ENCODE measurements at places on chromosomes 4 and X.

DNA sequence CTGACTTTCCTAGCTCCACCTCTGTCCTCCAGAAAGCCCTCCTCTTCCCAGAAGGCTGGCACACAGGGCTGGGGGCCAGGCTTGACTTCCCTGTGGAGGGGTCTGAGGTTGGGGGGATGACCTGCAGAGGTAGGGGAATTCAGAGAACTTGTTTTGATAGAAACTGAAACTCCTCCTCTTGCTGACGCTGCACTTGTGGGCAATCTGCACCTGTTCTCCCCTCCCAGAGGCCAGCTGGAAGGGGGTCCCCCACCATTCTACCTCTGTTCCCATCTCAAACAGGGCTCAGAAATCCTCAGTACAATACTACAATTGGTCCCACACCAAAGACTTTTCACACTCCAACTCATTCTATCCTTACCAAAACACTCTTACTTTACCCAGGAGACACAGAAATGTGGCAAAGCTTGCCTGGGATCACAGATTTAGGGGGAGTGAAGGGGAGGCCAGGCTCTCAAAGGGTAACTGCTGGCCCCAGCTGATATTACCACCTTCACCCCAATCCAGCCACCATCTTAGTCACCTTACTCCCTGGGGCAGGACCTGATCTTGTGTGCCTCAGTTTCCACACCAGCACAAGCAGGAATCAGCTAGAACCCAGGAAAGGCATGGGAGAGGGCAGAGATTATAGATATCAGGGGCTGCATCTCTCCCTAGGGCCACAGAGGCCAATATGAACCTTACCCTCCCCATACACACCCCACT lies 18.5 kb downstream of the OTUD5 start:
- no peak for DNase-seq

DNA sequence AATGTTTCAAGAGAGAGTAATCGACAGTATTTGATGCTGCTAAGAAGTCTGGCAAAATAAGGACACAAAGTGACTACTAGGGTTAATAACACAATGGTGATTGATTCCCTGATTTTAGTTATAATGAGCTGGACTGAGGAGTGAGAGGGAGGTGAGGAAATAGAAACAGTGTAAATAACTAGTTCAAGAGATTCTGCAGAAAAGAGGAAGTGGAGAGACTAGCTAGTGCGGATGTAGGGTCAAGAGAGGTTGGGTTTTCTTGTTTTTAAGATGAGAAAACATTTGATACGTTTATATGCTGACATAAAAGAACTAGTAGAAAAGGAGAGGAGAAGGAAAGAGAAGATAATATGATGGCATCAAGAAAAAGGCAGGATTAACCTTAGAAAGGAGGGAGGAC lies 12.2 kb upstream of the TRPC5 start:
- DNase-seq, result no peak

DNA sequence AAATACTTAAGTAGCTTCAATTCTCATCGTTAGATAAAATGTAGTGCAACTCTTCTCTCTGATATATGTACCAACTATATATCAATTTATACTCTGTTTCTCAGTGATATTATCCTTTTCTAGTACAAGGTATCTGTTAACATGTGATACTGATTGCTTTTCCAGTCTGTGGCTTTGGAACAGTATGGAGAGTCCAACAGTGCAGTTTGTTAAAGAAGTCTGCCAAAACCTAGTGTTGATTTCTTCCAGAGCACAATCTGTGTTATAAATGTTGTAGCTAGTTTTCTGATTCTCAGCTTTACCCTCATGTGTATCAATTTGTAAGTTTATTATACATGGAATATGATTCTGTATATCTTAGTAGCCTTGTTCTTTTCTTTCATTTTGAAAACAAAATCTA lies 465.0 kb downstream of the IL15 start:
- no peak for DNase-seq

DNA sequence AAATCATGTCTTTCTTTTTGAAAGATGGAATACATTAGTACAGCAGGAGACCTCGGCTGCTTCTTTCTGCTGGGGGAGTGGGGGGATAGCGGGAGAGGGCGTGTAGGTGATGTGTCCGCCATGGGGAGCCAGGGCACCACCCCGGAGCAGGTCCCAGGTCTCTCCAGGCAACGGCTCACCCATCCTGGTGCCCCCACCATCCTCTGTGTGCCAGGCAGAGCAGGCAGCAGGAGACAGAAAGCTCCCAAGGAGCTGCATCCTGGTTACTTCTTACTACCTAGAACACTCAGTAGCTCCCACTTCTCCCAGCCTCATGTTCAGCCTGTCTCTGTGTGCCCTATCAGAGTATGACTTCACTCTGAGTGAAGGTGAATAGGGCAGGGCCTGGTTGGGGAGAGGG lies 23.6 kb downstream of the TNIP2 start:
- DNase-seq, result no peak

GRCh38 chrX:39841604-39842003 lies 256.2 kb downstream of the BCOR start:
- no peak for DNase-seq

GRCh38 chr4:8241211-8241779 lies 28.3 kb upstream of the HTRA3 start:
- no peak for DNase-seq

DNA sequence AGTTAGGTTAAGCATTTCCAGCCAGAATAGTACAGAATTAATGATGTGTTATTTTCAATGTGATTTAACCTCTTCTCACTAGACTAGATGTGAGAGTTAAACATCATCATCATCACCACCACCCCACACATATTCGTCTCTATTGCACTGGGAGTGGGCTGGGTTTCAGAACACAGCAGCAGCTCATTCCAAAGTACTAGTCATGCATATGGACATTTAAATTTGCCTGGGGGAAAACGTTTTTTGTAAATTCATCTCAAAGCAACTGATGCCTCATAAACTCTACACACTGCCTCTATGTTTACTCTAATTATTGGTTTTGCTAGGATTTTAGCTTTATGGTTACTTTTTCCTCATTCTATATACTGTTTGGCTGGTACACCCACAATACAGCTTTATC lies 509.1 kb downstream of the PPP4R3C start:
- no peak for DNase-seq

GRCh38 chrX:11131146-11131545 lies 20.0 kb downstream of the HCCS start:
- DNase-seq, result no peak

DNA sequence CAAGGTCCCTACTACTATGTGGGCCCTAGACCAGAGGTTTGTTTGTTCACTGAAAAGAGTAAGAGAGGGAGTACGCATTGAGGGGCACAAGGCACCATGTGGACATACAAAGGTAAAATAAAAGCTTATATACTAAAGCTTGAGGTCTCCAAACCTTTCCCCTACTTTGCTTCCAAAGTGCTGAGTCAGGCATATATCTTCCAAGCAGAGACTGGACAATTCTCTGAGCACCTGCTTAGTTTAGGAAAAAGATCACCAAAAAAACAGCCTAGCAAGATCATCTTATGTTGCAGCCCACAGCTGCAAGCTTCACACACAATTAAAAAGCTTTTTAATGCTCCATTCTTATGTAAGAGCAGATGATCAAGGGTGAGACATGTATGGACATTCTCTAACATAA lies 119.5 kb downstream of the WDFY3 start:
- no peak for DNase-seq

- DNase-seq, result no peak
Measured at GRCh38 chrX:109350551-109350950, 131.3 kb downstream of the GUCY2F start.

DNA sequence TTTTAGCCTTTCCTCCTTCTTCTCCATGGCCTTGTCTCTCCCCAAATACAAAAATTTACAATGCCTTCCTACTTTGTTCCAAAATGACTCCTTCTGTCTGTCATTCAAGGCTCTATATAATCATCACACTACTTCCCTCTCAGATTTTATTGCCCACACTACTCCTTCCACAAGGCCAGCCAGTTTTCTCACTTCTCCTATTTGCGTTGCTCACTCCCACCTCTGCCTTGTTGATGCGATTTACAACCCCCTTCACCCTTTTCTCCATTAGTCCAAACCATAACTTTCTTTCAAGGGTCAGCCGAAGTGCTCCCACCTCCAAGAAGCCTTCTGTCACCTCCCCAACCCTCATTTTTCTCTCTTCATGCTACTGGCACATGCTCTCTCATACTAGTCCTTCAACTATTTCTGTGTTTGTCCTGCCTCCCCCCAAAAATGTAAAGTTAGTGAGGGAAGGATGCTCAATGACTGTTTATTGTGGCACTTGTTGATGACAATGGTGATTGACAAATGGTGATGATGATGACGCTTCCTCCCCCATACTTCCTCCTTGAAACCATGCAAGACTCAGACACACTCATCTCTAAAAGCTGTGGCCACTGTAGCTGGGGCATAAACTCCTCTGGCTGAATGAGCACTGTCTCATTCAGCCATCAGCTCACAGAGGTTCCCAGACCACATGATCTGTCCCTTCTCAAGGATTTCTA lies 2.7 kb upstream of the XKRX start:
- DNase-seq, result no peak

- DNase-seq, result no peak
Measured at GRCh38 chr4:75584067-75584466, 28.2 kb downstream of the ODAPH start.

DNA sequence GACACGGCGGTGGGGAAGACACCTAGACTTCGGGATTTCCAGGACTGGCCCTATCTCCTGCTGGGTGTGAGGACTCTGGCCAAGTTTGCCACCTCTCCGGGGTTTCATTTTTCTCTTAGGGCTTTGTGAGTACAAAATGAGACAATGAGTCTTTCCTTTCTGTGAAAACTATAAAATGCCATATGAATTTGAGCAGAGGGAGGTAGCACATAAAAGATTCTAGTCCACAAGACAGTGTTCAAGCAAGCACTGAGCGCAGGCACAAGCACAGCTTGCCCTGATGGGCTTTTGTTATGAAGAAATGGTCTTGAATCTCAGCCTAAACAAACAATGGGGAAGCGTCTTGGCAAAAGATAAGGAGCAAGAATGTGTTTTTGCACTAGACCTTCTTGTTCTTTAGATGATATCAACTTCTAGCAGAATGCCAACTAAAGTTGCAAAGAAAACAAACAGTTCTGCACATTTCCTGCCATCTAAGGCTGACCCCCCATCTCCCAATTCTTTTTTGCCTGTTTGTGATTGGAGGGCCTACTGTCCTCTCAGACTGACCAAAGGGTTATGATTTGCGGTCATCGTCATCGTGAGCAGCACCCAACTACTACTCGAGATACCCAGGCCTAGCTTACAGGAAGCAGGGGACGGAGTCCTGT lies 73.0 kb upstream of the ZNF518B start:
- DNase-seq, result no peak

DNA sequence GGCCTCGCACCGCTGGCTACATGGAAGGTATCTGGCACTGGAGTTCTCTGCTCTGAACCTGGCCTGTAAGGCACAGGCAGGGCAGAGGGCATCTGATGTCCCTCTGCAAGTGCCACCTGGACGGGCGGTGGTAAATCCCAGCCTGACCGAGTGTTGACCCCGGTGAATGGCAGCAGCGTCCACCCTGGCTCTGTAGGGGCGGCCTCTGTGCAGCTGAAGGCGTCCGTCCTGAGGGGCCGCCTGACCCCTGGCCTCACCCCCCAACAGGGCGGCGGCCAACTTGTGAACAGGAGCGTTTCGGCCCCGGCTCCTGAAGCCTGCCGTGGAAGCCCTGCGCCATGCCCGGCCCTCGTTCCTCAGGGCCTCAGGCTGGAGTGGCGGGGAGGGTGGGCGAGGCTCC lies 51.4 kb downstream of the CPZ start:
- DNase-seq, result no peak

DNA sequence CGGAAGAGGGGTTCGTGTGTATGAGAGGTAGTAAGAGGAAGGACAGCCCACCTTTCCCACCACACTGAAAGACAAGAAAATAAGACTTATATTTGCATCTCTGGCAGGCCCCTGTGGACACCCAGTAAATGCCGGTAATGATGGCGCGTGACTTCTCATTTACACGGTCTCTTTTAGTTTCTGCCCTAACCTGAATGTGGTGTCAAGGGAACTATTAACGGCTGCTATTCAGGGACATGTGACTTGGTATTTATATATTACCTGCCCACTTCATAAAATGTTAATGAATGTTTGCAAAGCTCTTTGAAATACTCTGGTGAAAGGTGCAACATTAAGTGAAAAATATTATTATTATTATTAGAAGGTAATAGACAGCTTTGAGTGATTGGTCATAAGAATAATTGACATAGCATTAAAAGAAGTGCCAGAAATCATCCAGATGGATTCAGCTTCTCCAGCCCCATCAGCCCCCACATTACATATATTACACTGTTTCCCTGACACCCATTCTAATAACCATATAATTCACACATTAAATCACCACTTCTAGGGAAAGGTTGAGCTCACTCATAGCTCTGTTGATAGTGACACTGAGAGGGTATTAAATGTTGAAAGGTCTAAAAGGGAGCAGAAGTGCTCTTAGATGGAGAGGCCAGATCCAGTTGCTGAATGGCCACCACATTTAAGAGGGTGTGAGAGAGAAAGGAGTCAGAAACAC lies 83.0 kb upstream of the BEND4 start:
- no peak for DNase-seq

GRCh38 chrX:115940888-115941332 lies 229.6 kb upstream of the AGTR2 start:
- peak; percentile 82 for DNase-seq

- DNase-seq, result no peak
Measured at GRCh38 chr4:165851256-165851655, 21.8 kb upstream of the TLL1 start.

GRCh38 chrX:150291014-150291413 lies 72.1 kb upstream of the MAMLD1 start:
- peak; percentile 75 for DNase-seq

DNA sequence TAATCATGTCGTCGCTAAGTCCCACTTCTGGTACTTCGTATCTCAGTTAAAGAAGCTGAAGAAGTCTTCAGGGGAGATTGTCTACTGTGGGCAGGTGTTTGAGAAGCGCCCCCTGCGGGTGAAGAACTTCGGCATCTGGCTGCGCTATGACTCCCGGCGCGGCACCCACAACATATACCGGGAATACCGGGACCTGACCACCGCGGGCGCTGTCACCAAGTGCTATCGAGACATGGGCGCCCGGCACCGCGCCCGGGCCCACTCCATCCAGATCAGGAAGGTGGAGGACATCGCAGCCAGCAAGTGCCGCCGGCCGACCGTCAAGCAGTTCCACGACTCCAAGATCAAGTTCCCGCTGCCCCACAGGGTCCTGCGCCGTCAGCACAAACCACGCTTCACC lies 11.3 kb downstream of the PNCK start:
- DNase-seq, result no peak

GRCh38 chr4:48708610-48709009 lies 71.5 kb downstream of the FRYL start:
- no peak for DNase-seq

DNA sequence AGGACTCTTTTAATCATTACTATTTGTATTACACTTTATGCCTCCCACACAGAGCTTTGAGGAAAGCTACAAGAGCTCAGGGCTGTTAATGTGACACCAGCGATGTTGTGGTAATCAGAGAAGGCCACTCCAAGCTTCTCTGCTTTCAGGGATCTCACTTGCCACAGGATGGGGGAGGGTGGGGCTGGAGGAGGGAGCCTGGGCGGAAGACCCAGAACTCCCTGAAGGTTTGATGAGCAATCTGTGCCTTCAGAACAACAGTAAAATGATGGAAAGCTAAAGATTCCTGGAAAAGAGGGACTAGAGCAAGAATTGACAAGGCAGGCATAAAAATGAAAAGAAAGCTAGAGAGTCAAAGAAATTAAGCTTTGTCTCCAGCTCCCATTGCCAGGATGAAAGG lies 75.6 kb downstream of the MAML3 start:
- no peak for DNase-seq
